ENCODE measurements at places on chromosomes 5 and 9.

DNA sequence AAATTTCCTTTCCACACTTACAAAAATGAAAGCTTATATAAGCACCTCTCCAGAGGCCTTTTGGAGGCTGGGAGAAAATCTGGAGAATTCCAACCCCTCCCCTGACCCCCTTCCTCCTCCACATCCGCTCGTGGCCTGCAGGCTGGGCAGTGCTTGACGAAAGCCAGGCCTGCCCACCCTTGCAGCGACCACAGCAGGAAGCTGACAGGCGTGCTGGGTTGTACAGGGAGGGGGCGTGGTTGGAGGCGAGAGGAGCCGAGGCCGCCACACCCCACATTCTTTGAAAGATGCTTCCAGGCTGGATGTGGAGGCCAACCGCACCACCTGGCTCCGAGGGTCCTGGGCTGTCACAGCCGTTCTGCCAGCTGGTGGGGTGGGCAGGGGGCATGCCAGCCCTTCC lies 47.8 kb upstream of the IER5L start:
- DNase-seq = no peak

DNA sequence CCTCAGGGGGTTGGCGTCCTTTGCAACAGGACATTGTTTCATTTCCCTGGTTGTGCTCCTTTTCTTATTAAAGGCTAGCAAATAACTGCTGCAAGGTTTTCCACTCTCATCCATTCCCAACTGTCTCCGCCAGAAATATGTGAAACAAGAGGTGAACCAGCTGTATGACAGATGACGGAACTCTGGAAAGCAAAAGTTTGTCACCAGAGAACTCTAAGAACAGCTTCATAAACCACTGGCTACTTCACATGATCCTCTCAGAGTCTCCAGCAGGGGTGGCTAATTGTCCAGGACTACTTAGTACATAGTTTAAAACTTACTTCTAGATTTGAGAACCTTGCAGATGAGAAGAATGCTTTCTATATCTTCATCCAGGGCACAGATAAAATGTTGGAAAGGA lies 195.9 kb upstream of the RAD23B start:
- no peak for DNase-seq

- no peak for DNase-seq
Observed at GRCh38 chr5:7995688-7996294, 126.8 kb downstream of the MTRR start.

DNA sequence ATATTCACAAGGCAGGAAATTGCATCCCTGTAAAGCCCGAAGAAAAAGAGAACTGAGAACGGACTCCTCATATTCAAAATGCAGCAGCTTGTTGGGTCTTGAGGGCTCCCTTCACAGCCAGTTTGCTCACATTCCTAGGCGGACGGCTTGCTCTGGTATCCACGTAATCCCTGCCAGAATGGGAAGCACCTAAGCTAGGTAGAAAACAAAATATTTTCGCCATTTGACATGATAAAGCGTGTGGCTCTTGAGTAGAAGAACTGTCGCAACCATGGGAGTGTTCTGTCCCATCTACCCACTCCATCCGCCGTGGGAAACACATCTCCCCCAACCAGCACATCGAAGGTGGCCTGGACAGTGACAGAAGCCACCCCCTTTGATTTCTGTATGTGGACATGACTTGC lies 183.1 kb downstream of the GAS1 start:
- no peak for DNase-seq

DNA sequence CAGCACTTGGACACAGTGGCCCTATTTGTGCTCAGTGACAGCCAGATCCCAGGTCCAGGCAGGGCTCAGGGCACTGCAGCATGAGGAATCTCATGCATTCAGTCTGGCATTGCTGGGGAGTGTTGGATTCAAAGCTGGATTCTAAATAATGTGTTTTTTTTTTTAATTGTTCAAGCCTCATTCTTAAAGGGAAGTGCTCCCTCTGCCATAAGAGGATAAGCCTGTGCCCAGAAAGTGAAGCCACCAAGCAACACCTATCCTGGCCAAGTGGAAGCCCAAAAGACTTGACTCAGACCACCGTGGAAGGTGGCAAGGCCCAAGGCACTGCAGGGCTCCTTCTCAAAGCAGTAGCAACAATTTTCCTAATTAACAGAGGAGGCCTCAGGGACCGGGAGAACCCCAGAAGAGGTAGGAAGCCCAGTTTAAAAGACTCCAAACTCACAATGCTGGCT lies 135.6 kb downstream of the ACTL7B start:
- no peak for DNase-seq

GRCh38 chr9:84379740-84380139 lies 39.2 kb upstream of the SLC28A3 start:
- no peak for DNase-seq

- DNase-seq = peak; percentile 73
Observed at GRCh38 chr9:121774715-121775613, 123.5 kb downstream of the DAB2IP start.

- DNase-seq = no peak
Observed at GRCh38 chr5:132134384-132134783, 60.8 kb downstream of the CSF2 start.

DNA sequence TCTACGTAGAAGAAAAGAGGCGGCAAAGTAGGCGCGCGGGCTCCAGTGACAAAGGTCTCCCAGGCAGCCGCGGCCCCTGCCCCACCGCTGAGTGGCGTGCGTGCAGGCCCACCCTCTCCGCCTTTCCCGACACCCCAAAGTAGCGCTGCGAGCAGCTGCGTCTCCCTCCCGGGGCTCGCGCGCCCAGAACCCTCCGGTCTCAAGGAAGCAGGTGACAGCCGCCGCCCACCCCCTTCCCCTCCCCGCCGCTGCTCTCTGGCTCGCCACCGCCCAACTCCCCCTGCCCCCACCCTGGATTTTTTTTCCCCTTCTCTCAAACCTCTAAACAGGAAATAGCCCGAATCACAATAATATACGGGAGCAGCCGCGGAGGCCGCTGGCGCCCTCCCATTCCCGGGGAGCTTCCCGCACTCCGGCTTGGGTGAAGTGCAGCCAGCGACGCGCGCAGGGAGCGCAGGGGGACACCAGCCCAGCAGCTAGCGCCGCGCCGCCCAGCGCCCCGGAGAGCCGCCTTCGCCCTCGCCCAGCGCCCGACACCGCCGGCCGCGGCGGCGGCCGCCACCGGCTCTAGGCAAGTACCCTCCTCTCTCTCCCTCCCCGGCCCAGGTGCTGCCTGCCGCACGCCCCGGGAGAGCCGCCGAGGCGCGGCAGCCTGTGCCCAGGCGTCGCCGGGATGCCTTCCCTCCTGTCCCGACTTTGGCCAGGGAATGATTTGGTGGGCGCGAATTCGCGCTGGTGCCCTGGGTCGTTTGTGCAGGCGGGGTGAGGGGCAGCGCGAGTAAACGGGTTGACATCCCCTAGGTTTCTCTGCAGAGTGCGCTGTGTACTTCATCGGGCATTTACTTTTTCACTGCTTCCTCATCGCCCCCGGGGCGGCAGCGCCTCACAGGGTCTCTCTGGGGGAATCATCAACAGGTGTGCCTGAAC lies 52.7 kb upstream of the TJP2 start:
- peak; percentile 56 for DNase-seq

GRCh38 chr9:73515216-73515615 lies 363.6 kb downstream of the ANXA1 start:
- no peak for DNase-seq

- DNase-seq = peak; percentile 7
Observed at GRCh38 chr5:127705120-127705892, 2.1 kb downstream of the CCDC192 start.

DNA sequence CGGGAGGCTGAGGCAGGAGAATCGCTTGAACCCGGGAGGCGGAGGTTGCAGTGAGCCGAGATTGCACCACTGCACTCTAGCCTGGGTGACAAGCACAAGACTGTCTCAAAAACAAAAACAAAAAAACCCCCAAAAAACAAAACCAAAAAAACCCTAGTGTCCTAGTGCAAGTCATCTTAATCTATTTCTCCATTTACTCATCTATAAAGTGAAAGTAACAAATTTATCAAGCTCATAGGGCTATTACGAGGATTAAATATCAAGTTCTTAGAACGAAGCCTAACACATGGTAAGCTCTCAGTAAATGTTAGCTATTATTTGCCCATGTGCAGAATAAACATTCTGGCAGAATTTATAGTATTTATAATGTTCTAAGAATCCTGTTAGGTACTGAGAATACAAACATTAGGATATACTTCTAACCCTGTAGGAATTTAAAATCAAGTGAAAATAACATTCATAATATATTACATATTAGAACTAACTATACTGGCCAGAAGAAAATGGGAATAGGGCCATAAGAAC lies 45.0 kb downstream of the GOLPH3 start:
- DNase-seq = no peak

GRCh38 chr9:93963969-93964368 lies 8.8 kb upstream of the BARX1 start:
- DNase-seq = no peak

- DNase-seq = no peak
Observed at GRCh38 chr5:151522226-151522625, 68.9 kb downstream of the FAT2 start.

GRCh38 chr5:77898385-77898784 lies 122.2 kb upstream of the TBCA start:
- DNase-seq = no peak

DNA sequence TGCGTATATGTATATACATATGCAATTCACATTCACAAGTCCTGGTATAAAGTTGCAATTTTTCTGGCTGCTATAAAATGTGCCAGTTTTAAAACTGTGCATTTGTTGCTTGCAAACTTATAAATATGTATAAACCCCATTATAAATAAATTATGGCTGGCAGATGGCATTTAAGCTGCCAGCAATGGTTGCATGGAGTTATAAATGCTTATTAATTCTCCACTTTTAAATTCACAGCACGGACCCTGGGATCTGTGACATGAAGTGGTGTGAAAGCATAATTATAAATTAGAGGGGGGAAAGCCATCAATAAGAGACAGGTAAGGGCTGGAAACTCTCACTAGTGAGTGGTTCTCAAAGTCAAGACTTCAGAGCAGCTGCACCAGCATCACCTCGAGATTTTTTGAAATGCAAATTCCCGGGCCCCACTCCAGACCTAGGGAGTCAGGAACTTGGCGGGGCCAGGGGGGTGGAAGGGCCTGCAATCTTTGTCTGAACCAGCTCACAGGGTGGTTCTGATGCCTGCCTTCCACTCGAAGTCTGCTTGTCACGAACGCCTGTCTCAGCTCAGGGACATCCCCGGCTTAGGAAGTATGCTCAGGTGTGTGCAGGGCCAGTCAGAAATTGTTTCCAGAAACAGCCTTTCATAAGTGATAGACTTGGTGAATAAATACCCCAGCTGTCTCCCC lies 16.9 kb downstream of the S1PR3 start:
- DNase-seq = no peak
